ENCODE measurements at places on chromosomes 7 and 10. TPM values are rescaled to one million over a fixed set of nuclear protein-coding genes. Genes with fewer than 3 reads are reported as not detected.

The CAMK1D gene
- total RNA-seq: 14.0 TPM

The CTTNBP2 gene
- total RNA-seq: 5.5 TPM

The HTR5A gene
- not detected for total RNA-seq

The WNT16 gene
- 33.5 TPM for total RNA-seq

The NKX6-2 gene
- not detected for total RNA-seq

The HABP2 gene
- total RNA-seq: not detected

The GALNT17 gene
- total RNA-seq: 6.3 TPM

The VAX1 gene
- not detected for total RNA-seq

The ANKRD61 gene
- total RNA-seq: not detected

The DRGX gene
- total RNA-seq: 0.20 TPM

The SPDYE8 gene
- 0.10 TPM for total RNA-seq

The FAM131B gene
- total RNA-seq: 0.59 TPM

The KAZALD1 gene
- total RNA-seq: 17.7 TPM

The ZNF735 gene
- not detected for total RNA-seq

The LAMB1 gene
- 212 TPM for total RNA-seq

The SFTPA1 gene
- total RNA-seq: not detected

The HACD1 gene
- total RNA-seq: 13.0 TPM

The CALCR gene
- 0.49 TPM for total RNA-seq

The FFAR4 gene
- total RNA-seq: 1.6 TPM

The SPDYE17 gene
- not detected for total RNA-seq

The TCF7L2 gene
- total RNA-seq: 36.8 TPM

The ITGB8 gene
- total RNA-seq: 27.1 TPM

The CPA2 gene
- total RNA-seq: not detected

The EN2 gene
- under 0.01 TPM for total RNA-seq

The AZGP1 gene
- 39.4 TPM for total RNA-seq

The CHRM2 gene
- total RNA-seq: 0.20 TPM

The GLRX3 gene
- total RNA-seq: 38.0 TPM

The OTUD1 gene
- total RNA-seq: 20.8 TPM

The MMP21 gene
- 0.20 TPM for total RNA-seq

The WIPF3 gene
- total RNA-seq: 0.59 TPM

The ACBD7 gene
- 0.99 TPM for total RNA-seq

The ABCC2 gene
- total RNA-seq: 2.1 TPM

The HOXA1 gene
- total RNA-seq: 0.59 TPM

The TBXAS1 gene
- total RNA-seq: 6.2 TPM

The ADAM22 gene
- 18.6 TPM for total RNA-seq

The DLX5 gene
- total RNA-seq: 2.1 TPM

The BBIP1 gene
- 13.8 TPM for total RNA-seq

The PCDH15 gene
- total RNA-seq: 0.89 TPM

The MLLT10 gene
- 71.6 TPM for total RNA-seq

The VENTX gene
- total RNA-seq: 0.20 TPM

The SH3PXD2A gene
- total RNA-seq: 52.0 TPM

The SFRP5 gene
- 1.7 TPM for total RNA-seq

The TNKS2 gene
- total RNA-seq: 61.3 TPM

Data from skin of body (tissue), 3 donors.